Hematopoietic multipotent progenitor cell treated with erythropoietin and hydrocortisone succinate and interleukin-3 and kit ligand, for 6 days (in vitro differentiated cells): ENCODE measurements at places on chromosomes 3 and 15.

DNA sequence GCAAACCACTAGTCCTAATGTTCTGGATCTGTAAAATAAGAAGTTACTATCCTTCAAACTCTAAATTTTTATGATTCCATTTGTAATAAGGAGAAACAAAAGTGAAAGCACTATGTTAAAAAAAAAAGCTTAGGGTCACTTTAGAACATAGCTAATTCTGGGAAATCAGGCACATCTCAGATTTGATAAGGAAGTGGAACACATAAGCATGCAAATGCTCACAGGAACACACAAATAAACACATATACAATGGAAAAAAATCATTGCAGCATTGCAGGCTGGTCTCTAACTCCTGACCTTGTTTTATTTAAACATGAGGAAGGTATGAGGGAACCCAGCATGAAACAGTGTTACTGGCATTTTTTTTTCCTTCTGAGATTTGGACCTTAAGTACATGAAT lies 63.2 kb upstream of the TNFSF10 start:
- DNase-seq, result peak; percentile 39

DNA sequence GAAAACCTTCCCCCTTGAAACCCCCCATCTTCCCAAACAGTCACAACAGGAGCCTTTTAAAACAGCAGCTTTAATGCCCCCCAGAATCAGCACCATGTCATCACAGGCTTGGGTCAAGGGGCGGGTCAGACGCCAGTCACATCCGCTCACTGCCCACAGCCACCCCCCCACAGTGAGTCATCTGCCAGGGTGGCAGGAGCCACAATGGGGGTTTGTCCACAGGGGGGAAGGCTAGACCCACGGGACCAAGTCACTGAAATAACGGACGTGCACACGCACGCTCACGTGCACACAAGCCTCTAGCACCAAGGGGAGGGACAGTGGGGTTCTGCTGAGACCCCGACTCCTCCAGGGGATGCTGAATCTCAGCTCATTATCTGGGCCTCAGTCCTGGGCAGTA lies 441 bp upstream of the UCN2 start:
- peak; percentile 77 for DNase-seq

- DNase-seq, result peak; percentile 12
Measured at GRCh38 chr3:132536442-132537153, 60.5 kb upstream of the ACKR4 start.

- no peak for DNase-seq
Measured at GRCh38 chr3:25385807-25386460, 42.1 kb upstream of the RARB start.

GRCh38 chr3:118144919-118145318 lies 889.7 kb downstream of the IGSF11 start:
- DNase-seq, result no peak
